Stimulated activated CD8-positive, alpha-beta memory T cell treated with anti-CD3 and anti-CD28 coated beads, Interleukin-4, amount 100 ng/mL, for 1 hour (primary cell): ENCODE measurements at places on chromosomes 12 and 14.

DNA sequence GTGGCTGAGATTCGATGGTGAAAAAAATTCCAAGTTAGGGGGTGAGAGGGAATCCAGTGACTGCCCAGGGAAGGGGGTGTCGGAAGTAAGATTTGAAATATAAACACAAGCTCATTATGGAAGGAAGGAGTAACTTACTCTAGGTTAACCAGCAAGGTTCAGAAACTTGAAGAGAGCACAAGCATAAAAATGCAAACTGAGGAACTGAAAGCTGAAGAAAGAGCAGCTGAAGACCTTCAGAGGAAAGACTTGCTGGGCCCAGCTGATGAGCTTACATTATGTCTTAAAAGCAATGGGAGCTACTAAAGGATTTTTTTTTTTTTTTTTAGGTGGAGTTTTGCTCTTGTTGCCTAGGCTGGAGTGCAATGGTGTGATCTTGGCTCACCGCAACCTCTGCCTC, 189.7 kb upstream of the GRIN2B start:
- no peak for DNase-seq

GRCh38 chr14:52068615-52069306, at the start of gene NID2:
Gene NID2 (minus strand): TSS chr14:52069059. CDS start chr14:52068994, 65 bp downstream.
- no peak for DNase-seq

- DNase-seq: no peak
Measured at GRCh38 chr12:67091678-67092077, 177.5 kb upstream of the CAND1 start.

GRCh38 chr14:101884089-101884933, 80.1 kb upstream of the DYNC1H1 start:
- DNase-seq: no peak

- no peak for DNase-seq
Measured at GRCh38 chr14:72699852-72700257, 194.0 kb downstream of the DPF3 start.

DNA sequence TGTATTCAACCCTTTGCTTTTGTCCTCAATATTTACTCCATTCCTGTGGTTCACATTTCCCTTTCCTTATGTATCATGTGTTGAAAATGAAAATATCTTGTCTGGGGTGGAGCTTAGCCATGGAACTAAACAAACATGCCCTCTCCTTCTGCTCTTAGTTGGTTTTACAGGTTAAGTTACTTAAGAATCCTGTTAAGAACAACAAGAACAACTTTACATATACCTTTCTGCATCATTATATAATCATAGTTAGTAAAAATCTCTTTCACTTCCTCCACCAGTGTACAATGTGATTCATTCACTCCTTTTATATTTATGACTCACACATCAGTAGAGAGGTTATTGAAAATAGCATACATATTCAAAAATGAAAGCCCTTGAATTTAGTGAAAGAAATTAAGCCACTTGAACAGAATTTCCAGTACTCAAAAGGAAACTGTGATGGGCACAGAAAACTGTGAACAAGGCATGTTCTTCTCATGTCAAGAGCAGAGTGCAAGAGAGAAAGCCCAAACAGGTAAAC, 307.7 kb downstream of the CCDC91 start:
- no peak for DNase-seq

GRCh38 chr12:62647586-62647985, 181.0 kb downstream of the MON2 start:
- DNase-seq: no peak

GRCh38 chr14:73684627-73685026, 29.6 kb downstream of the PNMA1 start:
- DNase-seq: no peak

- no peak for DNase-seq
Measured at GRCh38 chr12:10363658-10363913, 26.3 kb downstream of the KLRK1 start.

DNA sequence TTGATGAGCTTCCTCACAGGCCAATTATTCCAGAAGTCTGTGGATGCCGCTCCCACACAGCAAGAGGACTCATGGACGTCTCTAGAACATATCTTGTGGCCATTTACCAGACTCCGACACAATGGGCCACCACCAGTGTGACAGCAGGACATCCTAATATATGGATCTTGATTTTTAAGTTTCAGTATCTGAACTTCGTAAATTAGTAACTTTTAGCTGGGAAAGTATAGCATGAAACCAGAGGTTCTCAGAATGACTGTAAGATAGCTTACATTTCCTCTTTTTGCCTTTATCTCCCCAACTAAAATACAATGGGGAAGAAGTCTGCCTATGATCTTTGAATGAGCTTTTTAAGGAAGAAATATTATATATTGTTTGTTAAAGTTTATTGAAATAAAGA, 87.0 kb downstream of the DNAI7 start:
- no peak for DNase-seq

- DNase-seq: no peak
Measured at GRCh38 chr12:81792666-81793065, 33.5 kb upstream of the PPFIA2 start.

- DNase-seq: no peak
Measured at GRCh38 chr14:54535126-54535525, 25.4 kb downstream of the CGRRF1 start.

DNA sequence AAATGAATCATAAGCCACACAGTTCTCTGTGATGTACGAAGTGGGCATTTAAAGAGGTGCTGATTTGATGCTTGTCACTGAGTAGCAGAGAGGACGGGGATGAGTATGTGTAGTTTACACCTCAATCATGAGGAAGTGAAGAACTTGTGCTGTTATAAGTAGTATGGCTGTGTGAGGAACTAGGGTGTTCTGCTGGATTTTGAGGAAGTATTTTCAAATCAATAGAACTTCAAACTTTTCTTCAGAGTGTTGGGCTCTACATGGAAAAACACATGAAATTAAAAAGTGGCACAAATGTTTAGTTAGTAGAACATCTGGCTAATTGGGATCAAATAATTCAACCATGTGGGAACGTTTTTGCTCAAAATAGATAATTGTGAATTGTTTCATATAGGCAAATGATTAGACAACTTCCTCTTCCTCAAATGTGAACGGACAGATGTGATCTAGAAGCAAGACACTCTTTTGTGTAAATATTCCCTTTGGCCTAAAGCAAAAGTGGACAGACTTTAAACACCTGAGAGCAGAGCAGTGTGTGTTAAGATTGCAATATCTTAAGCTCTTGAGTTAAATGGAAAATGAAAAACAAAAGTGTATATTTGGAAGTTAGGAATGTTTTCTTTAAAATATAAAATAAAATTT, 168.5 kb downstream of the NAV3 start:
- no peak for DNase-seq

GRCh38 chr14:70660967-70661893, 19.5 kb downstream of the TTC9 start:
- DNase-seq: no peak

DNA sequence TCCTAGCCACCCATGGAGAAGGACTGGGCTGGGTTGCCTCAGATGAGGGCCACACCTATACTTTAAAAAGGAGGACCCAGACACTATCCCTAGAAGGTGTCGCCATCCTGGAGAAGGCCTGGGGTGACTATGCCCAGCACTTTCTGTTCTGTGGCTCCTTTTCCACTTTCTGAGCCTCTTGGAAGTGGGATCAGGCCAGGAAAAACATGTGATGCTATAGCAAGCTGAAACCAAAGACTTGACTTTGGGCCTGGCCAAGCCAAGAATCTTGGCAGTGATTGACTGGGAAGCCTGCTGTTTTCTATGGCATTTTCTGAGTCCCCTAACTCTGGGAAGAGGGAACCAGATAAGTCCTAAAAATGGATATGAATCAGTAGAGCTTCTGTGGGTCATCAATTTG, 332.3 kb downstream of the ZFP36L1 start:
- no peak for DNase-seq

DNA sequence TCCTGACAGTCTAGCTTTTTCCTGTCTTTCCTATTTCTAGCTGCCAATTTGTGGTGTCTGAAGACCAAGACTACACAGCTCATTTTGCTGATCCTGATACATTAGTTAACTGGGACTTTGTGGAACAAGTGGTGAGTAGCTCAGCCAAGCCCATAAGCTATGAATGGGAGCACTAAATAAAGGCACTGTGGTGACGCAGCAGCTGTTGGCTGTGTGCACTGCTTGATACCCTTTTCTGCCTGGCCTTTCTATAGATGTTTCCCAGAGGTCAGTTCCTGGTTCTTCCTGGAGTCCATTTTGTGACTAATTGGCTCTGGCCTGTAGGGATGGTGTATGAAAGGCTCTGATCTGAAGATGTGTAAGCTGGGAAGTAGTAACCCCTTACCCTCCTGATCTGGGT, 20.5 kb downstream of the RNF10 start:
- DNase-seq: no peak

- DNase-seq: no peak
Measured at GRCh38 chr12:117466677-117467362, 105.4 kb upstream of the NOS1 start.

DNA sequence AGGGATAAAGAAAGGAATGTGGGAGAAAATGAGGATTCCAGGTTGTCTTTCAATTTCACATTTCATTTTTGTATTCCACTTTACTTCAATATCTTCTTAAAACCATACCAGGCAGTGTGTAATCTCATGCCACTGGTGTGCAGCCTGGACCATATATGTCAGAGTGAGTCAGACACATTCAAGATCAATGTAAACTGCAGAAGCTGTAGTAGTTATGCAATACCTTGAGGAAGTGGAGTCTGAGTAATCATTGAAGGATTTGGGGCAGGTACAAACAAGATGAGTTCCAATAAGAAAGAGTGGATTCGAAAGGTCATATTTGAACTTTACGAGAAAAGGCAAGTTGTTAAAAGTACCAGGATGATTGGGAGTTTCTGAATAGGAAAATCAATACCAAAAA, 14.1 kb downstream of the PLCZ1 start:
- no peak for DNase-seq

GRCh38 chr12:1500095-1500801, 94.1 kb downstream of the FBXL14 start:
- no peak for DNase-seq

DNA sequence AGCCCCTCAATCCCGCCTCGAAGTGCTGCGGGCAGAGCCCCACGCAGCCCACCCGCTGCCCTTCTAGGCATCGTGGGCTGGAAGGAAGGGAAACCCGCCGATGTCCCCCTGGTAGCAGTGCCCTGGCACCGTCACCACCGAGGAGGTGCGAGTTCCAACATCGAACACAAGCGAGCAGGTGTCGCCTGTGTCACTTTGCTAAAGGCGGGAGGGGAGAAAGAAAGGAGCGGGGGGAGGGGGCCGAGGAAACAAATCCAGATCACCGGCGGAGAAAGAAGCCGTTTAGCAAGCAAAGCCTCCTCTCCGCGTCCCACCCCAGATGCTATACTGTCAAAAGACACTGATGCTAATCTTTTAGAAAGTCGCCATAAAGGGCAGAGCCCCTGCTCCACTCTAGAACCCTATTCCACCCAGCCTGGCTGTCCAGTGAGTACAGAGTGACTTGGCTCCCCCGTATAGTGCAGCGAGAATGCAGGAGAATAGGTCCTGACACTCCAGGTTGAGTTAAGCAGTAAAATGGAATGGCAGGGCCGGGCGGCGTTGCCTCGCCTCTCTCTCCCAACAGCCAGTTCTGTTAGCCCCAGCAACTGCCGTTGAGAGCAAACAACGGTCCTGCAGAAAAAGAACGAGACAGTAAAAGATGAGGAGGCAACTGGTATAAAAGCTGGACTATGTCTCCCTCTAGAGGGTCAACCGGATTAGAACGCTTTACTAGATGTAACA, 67.9 kb upstream of the USP15 start:
- DNase-seq: no peak

DNA sequence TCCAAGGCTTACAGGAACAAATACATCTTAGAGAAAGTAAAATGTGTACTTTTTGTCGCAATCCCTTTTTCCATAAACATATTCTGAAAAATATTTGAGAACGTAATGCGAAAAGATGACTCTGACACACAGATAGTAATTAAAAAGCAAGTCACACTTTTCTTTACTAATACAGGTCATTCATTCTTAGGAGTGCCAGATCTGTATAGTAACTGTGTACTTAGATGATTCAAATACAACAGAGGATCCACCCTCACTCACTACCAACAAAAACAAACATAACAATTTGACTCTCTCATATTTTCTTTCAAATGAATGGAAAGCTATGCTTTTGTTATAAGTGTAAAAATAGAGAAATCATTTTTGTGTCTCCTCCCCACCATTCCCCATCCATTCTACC, 795.4 kb downstream of the SLC6A15 start:
- DNase-seq: no peak

- no peak for DNase-seq
Measured at GRCh38 chr12:40144023-40144422, 38.1 kb upstream of the SLC2A13 start.

DNA sequence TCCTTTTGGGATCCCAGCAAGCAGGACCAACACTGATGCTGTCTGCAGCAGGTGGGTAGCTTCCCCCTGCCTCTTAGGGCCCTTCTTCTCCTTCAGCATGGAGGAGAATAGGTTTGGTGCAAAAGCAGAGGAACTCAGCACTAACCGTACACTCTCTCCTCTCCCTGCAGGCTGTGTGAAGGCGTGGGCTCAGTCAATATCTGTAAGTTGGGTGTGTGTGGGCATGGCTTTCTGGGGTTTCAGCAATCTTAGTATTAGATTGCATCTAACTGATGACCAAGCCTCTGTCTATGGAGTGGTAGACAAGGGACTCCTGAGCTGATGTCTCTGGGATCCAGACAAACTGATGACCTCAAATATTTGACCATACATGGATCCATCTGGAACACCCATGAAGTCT, 14.3 kb downstream of the KRT85 start:
- no peak for DNase-seq

DNA sequence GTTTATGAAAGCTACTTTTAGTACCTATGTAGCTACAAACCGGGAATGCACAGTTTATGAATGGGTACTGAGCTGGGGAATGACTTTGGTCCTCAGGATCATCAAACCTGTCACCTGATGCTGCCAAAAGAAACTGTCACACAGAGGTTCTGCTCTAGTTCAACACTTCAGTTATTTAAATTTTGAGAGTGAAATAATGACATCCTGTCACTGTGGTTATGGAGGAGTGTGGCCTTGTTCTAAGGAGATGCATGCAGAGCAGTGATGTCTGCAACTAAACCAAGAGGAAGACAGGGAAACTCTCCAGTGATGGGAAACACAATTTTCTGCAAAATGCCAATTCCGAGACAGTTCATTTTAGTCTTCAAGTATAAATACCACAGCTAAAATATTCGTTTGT, 4.8 kb upstream of the AEBP2 start:
- no peak for DNase-seq

DNA sequence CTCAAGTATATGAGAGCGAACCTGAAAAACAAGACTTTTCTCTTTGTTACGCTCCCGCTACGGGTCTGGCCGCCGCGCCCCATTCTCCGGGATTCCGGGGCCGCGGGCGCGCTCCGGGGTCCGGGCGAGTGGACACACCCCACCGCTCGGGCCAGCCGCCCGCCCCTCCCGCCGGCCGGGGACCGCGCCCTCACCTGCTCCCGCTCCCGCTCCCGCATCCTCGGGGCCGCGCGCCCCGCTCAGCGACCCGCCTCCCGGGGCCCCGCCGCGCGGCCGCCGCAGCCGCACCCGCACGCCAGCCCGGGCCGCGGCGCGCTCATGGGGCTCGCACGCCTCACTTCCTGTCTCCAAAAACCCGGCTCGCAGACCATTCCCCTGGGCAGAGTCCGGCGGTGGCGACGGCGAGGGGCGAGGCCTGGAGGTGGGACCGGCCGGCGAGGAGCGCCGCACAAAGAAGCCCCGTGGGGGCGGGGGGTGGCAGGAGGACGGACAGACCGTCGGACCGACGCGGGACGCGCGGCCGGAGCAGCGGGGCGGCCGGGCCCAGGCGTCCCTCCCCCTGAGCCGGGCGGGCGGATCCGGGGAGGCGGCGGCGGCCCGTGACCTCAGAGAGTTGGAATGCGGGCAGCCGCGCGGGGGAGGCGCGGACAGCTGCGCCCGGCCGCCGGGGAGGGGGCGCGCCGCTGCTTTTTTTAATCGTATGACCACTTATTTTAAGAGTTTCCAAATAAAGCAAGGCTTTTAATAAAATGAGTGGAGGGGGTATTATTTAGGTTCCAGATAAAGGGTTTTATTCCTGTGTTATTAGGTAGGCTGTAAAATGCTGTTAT, at the start of gene PTPN21:
PTPN21 (minus strand) TSS at position 551 of the 830 bp plus-strand sequence. CDS start 4,590 bp downstream, outside the sequence.
- DNase-seq: no peak
